ENCODE measurements at places on chromosomes 11 and 22. TPM values are rescaled to one million over a fixed set of nuclear protein-coding genes. Genes with fewer than 3 reads are reported as not detected.

DNA sequence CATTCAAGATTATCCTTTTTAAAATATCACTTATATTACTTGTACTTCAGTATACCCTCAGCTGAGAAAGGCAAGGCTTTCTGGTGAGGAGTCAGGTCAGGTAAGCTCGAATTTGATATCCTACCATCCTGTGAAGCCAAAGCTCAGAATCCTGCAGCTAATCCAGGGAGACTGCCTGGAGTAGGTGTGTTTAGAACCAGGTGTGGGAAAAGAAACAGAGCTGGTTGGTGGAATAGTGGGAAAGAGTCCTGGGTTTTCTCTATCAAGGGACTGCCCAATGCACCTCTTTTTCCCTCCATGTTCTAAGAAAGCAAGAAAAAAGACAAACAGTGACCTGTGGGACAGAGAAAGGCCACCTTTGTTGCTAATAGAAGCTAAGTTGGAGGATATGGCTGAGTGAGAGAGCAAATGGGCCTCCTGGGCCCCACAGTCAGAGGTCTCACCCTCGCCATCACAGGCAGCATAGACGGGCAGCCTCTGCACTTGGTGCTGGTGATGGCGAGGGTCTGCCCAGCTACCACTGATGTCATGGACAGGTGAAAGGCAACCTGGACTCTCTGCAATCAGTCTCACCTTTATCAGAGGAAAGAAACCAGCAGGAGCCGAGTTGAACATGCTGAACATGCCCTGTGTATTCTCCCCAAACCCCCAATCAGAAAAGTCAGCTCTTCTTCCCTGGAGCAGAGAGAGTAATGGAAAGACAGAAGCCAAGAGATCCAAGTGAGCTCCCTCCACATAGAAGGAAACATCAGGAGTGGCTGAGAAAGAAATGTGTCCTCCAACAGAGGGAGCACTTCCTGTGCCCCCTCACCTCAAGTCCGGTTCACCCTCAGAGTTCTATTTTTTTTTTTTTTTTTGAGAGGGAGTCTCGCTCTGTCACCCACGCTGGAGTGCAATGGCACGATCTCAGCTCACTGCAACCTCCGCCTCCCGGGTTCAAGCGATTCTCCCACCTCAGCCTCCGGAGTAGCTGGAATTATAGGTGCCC, 491.3 kb downstream of the BUD13 start:
- H3K4me1 ChIP-seq: no peaks in the 10 kb centered on the region
- no peak for DNase-seq
- no peak overlapping the region for H3K27ac ChIP-seq
- no peaks in the 10 kb centered on the region for H3K27me3 ChIP-seq
- no peak overlapping the region for H3K4me3 ChIP-seq

GRCh38 chr11:57379732-57380131, 1.2 kb downstream of the PRG3 start:
- H3K27me3 ChIP-seq: no peaks in the 10 kb centered on the region
- H3K27ac ChIP-seq: no peak overlapping the region
- H3K4me1 ChIP-seq: no peaks in the 10 kb centered on the region
- H3K36me3 ChIP-seq: no peaks in the 10 kb centered on the region

RBMXL2 gene
- total RNA-seq: 0.09 TPM

DNA sequence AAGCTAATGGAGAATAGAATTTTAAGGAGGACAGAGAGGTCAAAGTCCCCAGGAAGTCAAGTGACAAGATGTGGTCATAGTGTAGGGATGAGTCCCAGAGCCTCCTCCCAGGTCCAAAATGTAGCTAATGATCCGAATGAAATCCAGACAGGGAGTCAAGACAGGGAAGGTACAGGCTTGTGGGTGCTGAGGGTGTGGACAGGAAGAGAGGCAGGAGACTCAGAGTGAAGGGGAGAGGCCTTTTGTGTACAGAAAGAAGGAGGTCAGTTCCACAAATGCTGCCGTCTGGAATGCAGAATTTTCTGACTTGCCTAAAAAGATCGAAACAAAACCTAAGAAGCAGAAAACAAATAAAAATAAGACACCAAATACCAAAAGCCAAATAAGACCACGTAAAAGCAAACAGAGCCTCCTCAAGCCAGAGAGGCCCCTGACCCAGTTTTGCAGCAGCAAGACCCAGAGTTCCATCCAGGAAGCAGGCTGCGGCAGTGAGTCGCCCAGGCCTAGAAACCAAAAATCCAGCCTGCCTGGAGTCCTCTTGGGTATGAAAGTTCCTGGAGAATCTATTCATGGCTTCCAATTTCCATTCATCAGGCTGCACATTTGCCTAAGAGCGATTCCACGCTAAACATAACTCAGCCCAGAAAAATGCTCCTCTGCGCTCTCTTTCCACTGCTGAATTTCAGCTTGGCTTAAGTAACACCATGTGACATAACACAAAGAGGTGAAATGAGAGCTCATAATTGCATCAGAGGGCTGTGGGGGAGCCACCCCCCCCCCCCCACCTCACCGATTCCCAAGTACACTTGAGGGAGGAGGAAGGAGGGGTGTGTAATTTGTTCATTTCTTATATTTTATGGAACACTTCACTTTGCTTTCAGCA, 71.2 kb downstream of the KIRREL3 start:
- H3K4me3 ChIP-seq: no peak overlapping the region
- no peaks in the 10 kb centered on the region for H3K27me3 ChIP-seq
- peaks cover 18% of the 10 kb centered on the region for H3K4me1 ChIP-seq
- no peak overlapping the region for H3K27ac ChIP-seq
- no peaks in the 10 kb centered on the region for H3K36me3 ChIP-seq

GRCh38 chr11:82718307-82718706, 15.4 kb downstream of the FAM181B start:
- no peaks in the 10 kb centered on the region for H3K36me3 ChIP-seq
- H3K27ac ChIP-seq: no peak overlapping the region
- DNase-seq: no peak

DNA sequence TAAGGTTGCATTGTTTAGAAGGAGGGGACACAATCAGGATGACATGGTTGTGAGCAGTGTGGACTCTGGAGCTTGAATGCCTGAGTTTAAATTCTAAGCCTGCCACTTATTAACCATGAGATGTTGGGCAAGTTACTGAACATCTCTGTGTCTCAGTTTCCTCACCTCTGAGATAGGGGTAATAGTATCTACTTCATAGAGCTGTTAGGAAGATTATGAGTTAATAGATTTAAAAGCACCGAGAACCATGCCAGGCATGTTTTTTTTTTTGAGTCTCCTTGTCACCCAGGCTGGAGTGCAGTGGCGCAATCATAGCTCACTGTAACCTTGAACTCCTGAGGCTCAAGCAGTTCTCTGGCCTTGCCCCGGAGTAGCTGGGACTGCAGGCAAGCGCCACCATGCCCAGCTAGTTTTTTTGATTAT, 33.3 kb downstream of the ST14 start:
- DNase-seq: no peak
- H3K4me1 ChIP-seq: no peaks in the 10 kb centered on the region
- H3K27ac ChIP-seq: no peak overlapping the region
- H3K36me3 ChIP-seq: peaks cover 13% of the 10 kb centered on the region
- no peak overlapping the region for H3K4me3 ChIP-seq

- H3K27ac ChIP-seq: no peak overlapping the region
- H3K36me3 ChIP-seq: no peaks in the 10 kb centered on the region
- H3K4me1 ChIP-seq: no peaks in the 10 kb centered on the region
- H3K4me3 ChIP-seq: no peak overlapping the region
- H3K27me3 ChIP-seq: no peaks in the 10 kb centered on the region
Measured at GRCh38 chr11:63737718-63738117, 30.9 kb downstream of the ZFTA start.

- H3K27me3 ChIP-seq: no peaks in the 10 kb centered on the region
- no peak overlapping the region for H3K4me3 ChIP-seq
- peak overlapping the region; percentile 43 for H3K27ac ChIP-seq
- no peaks in the 10 kb centered on the region for H3K36me3 ChIP-seq
- peak; percentile 71 for DNase-seq
- peaks cover 37% of the 10 kb centered on the region for H3K4me1 ChIP-seq
Measured at GRCh38 chr11:2691991-2692875, 7.6 kb downstream of the KCNQ1OT1 start.

PGA5 gene
- total RNA-seq: not detected

DNA sequence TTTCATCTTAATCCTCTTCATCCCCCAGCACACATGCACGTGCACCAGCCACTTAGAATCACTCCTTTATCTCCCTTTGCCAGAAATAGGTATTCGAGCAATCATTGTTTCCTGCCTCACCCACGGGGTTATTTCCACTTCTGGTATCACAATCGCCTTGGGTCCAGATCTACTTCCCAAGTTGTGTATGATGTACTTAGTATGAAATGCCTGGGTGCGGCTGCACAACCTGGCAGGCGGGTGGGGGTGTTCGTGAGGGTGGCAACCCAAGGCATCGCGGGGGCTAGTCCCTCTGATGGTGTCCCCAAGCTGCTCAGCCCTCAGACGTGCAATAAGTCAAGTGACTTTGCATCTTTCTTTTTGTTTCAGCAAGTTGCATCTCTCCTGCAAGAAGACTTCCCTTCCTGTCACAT, 475.6 kb downstream of the MIAT start:
- H3K27me3 ChIP-seq: peaks cover 5% of the 10 kb centered on the region
- DNase-seq: no peak
- H3K4me3 ChIP-seq: no peak overlapping the region

- peaks cover 20% of the 10 kb centered on the region for H3K4me1 ChIP-seq
- H3K27me3 ChIP-seq: no peaks in the 10 kb centered on the region
- no peaks in the 10 kb centered on the region for H3K36me3 ChIP-seq
- H3K27ac ChIP-seq: no peak overlapping the region
- H3K4me3 ChIP-seq: no peak overlapping the region
Measured at GRCh38 chr11:57430952-57431351, 4.0 kb upstream of the SLC43A3 start.

DENND5A gene
- total RNA-seq: 91.0 TPM

- no peak for DNase-seq
- no peaks in the 10 kb centered on the region for H3K27me3 ChIP-seq
- no peaks in the 10 kb centered on the region for H3K36me3 ChIP-seq
- no peaks in the 10 kb centered on the region for H3K4me1 ChIP-seq
Measured at GRCh38 chr11:126864934-126865333, 135.6 kb downstream of the KIRREL3 start.

SMIM35 gene
- 0.17 TPM for total RNA-seq

DERL3 gene
- total RNA-seq: 6.1 TPM

GRCh38 chr22:44881624-44882023, 128.2 kb downstream of the PHF21B start:
- no peak overlapping the region for H3K4me3 ChIP-seq
- H3K4me1 ChIP-seq: no peaks in the 10 kb centered on the region

DNA sequence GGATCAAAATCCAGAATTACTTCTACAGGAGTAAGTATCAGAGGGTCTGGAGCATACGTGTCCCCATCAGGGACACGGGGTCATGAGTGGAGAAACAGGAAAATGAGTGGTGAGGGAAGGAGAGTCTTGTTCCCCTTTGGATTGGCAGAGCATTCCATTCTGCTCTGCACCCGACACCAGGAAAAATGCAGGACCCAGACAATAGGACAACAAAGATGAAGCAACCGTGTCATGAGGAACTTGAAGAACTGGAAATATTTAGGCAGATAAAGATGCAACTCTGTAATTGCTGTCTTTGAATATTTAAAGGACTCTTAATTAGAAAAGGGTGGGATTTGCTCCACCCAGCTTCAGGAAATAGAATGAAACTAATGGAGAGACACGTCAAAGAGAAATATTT, 89.0 kb upstream of the BLID start:
- H3K27ac ChIP-seq: no peak overlapping the region
- no peak for DNase-seq
- no peak overlapping the region for H3K4me3 ChIP-seq
- no peaks in the 10 kb centered on the region for H3K27me3 ChIP-seq
- H3K4me1 ChIP-seq: peaks cover 9% of the 10 kb centered on the region

RAG1 gene
- 2.3 TPM for total RNA-seq

GRCh38 chr22:31230155-31230870, 18.2 kb downstream of the LIMK2 start:
- no peak overlapping the region for H3K4me3 ChIP-seq
- no peak for DNase-seq
- no peaks in the 10 kb centered on the region for H3K27me3 ChIP-seq
- peaks cover 19% of the 10 kb centered on the region for H3K4me1 ChIP-seq
- H3K27ac ChIP-seq: peak overlapping the region; percentile 97
- H3K36me3 ChIP-seq: peaks cover 16% of the 10 kb centered on the region

KIRREL3 gene
- total RNA-seq: 0.15 TPM

DNA sequence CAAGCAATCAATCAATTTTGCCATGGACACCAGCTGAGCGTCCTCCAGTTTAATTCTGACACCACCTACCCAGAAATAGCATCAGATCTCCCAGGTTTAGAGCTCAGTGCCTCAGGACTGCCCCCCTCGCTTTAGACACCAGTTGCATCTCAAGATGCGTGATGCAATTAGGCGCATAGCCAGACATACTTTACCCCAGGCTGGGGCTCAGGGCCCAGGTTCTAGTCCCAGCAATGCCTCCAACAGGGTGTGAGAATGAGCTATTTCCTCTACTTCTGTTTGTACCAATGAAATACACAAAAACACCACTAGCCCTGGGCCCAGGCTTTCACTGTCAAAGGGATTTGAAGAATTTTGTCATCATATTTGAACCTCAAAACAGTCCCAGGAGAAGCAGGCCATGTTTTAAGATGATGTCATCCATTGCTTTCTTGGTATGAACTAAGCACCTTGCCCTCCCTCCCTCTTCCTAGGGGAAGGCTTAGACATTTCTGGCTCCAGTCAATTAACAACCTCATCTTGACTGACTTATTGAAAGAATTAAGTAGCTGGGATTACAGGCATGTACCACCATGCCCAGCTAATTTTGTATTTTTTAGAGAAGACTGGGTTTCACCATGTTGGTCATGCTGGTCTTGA, 61.5 kb upstream of the INCENP start:
- DNase-seq: no peak
- H3K4me3 ChIP-seq: no peak overlapping the region
- no peaks in the 10 kb centered on the region for H3K27me3 ChIP-seq
- no peak overlapping the region for H3K27ac ChIP-seq

GRCh38 chr22:29704528-29705285, 15.1 kb upstream of the CABP7 start:
- peaks cover 8% of the 10 kb centered on the region for H3K4me1 ChIP-seq
- no peaks in the 10 kb centered on the region for H3K36me3 ChIP-seq
- no peak overlapping the region for H3K4me3 ChIP-seq
- H3K27me3 ChIP-seq: no peaks in the 10 kb centered on the region

LRRC75B gene
- total RNA-seq: 8.9 TPM

GRCh38 chr11:119147604-119148333, 1.1 kb upstream of the ABCG4 start:
- H3K27me3 ChIP-seq: no peaks in the 10 kb centered on the region
- no peaks in the 10 kb centered on the region for H3K36me3 ChIP-seq
- no peak overlapping the region for H3K27ac ChIP-seq
- H3K4me1 ChIP-seq: no peaks in the 10 kb centered on the region
- no peak for DNase-seq
- no peak overlapping the region for H3K4me3 ChIP-seq

- DNase-seq: no peak
- no peak overlapping the region for H3K27ac ChIP-seq
- H3K36me3 ChIP-seq: no peaks in the 10 kb centered on the region
- H3K4me3 ChIP-seq: no peak overlapping the region
Measured at GRCh38 chr11:1768141-1768469, 4.4 kb upstream of the CTSD start.

DYNC2H1 gene
- total RNA-seq: 102 TPM

DNA sequence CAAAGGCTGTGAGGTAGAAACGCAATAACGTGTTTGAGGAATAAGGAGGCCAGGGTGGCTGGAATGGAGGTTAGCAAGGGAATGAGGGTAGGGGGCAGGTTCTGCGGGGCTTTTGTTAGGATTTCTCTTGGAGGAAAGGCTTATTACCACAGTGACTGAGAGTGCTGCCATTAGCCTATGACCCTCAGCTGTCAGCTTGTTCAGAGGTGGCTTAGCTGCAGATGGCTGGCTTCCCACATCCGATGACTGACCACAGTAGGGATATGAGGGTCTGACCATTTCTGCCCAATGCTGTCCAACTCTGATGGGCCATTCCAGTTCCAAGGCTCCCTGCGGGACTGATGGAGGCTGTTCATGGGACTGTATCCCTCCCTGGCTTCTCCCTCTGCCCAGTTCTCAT, 181.8 kb downstream of the MIAT start:
- no peak overlapping the region for H3K27ac ChIP-seq
- DNase-seq: no peak
- H3K4me3 ChIP-seq: no peak overlapping the region
- H3K27me3 ChIP-seq: no peaks in the 10 kb centered on the region
- no peaks in the 10 kb centered on the region for H3K4me1 ChIP-seq
- H3K36me3 ChIP-seq: no peaks in the 10 kb centered on the region

Measured in lung (tissue), 17 donors.